Activated CD4-positive, alpha-beta T cell treated with anti-CD3 and anti-CD28 coated beads, Interleukin-2, amount 50 U/mL, for 4 hours (primary cell): ENCODE measurements at places on chromosomes 7 and 10.

GRCh38 chr7:127252778-127253280 lies at the start of gene GRM8:
TSS of gene GRM8 (minus strand) at chr7:127252941.
- no peak for DNase-seq

DNA sequence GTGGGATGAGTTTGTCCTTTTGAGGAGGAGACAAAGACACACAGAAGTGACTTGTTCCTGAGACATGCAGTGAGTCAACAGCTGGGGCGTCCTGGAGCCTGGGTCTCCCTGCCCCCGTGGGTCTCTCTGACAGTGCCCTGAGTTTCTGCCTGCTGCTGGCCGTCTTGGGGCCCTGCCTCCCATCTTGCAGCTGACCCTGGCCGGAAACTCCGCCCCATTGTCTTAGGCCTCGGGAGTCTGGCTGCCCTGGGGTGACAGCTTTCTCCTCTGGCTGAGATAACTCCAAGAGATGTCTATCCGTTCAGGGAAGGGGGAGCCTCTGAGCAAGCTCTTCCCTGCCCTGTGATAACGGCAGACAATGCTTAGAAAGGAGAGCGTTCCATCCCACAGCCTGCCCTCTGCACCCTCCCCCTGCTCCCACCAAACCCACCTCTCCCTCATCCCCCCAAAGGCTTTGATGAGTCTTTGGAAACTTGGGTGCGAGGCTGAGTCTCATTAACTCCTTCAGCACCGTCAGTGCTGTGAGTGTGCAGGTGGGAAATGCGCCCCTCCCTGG lies 69.5 kb upstream of the PODXL start:
- DNase-seq = no peak

DNA sequence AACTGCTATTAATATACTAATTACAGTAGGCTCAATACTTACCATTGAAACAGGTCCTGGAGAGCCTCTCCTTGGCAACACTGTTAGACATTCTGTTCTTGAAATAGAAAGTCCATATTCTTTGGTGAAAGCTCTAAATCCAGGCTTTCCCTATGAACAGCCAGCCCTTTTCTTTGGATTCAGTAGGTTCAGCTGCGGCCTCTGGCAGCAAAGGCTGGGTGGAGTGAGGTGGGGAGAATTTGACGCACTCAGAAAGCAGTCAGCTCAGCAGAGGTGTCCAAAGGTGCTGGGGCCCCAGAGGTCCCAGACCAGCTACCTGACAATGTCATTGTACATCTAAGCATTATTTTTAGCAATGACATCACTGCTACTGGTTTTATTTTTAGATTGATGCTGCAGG lies 146.1 kb downstream of the GRK5 start:
- no peak for DNase-seq

- no peak for DNase-seq
These were observed 8.9 kb downstream of the FGF8 start for GRCh38 chr10:101766753-101767599.

- no peak for DNase-seq
These were observed 196.4 kb upstream of the ZNF32 start for GRCh38 chr10:43845121-43845520.

DNA sequence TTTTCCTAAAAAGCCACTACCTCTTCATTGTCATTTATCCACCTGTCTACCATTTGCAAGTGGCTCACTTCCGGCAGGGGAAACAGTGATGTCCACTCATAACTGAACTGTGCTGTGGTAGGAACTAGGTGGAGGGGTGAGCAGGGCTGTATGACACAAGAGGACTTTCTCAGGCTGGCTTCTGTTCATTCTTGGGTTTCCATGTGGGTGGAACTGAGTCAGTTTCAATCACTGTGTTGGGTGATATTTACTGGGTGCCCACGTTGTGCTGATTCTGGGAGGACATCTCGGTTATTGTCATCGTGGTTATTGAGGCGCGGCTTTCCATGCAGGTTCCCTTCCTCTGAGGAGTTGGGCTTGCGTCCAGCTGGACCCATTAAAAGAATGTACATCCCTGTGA lies 38.8 kb downstream of the RAMP3 start:
- DNase-seq = no peak

DNA sequence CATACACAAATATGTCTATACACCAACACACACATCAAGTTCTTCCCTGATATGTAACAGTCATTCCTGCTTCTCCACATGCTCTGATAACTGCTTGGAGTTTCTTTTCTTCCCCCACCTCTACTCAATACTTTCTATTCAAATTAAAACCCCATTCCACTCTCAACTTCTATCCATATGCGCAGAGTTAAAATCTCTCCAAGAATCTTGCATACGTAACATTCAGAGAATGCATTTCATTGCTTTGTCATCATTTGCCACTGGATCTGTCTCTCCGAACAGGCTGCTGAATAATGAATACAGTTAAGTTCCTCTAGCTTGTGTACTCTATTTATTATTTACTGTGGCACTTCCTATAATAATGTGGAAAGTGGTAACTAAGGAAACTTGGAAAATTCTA lies 68.8 kb downstream of the DGKB start:
- DNase-seq = no peak

DNA sequence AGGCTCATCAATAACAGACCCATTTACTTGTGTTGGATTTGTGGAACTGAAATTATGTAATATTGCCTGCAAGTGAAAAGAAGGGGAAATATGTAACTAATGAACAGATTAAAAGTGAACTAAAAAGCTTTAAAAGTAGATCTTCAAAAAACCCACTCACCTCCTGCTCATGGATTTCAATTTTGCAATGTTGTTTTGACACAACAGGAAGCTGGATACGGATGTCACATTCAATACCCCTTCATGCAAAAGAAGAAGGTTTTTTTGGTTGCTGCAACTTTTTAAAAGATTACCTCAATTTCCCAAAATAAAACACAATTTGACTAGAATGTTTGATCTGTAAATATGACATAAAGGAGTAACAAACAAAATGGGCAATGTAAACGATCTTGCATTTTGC lies 3.3 kb downstream of the MKI67 start:
- no peak for DNase-seq

DNA sequence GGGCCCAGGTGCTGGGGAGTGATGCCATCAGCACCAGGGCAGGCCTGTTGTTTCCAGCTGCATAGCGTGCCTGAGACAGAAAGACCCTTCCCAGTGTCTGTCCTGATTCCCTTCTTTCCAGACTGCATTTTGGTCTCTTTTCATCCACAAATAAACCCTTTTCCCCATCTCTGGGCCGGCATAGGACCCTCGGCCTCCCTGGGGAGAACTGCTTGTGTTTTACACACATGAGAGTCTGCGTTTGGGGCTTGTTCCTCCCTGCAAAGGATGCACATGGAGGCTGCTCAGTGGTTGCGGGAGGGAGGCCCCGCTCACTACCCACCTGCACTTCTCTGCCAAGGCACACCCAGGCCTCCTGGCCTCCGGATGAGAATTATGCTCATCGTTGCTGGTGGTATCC lies 5.8 kb upstream of the MMP21 start:
- DNase-seq = no peak

DNA sequence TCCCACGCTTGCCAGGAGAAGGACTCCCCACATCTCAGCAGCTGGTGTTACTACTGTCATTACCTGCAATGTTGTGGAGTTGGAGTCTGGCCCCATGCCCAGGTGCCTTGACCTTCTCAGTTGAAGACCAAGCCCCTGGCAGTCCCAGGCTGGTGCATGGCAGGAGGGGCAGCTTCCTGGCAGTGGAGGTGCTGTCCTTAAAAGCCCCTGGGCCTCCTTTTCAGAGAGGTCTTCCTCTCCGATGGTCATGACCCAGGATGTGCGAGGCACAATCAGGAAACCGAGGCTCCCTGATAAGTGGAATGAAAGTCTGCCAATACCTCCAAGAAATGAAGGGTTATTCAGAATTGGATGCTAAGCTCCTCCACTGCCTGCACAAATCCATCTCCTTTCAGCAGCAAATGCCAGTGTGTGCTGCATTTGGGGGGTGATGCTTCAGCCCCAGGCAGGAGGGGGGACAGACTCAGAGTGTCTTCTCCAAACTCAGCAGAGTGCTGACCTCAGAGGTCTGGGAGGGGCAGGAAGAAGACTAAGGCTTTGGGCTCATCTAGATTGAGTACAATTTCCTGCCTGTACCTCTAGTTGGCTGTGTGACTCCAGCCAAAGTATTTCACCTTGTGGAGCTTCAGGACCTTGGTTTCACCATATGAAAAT lies 97.0 kb upstream of the DDC start:
- no peak for DNase-seq

DNA sequence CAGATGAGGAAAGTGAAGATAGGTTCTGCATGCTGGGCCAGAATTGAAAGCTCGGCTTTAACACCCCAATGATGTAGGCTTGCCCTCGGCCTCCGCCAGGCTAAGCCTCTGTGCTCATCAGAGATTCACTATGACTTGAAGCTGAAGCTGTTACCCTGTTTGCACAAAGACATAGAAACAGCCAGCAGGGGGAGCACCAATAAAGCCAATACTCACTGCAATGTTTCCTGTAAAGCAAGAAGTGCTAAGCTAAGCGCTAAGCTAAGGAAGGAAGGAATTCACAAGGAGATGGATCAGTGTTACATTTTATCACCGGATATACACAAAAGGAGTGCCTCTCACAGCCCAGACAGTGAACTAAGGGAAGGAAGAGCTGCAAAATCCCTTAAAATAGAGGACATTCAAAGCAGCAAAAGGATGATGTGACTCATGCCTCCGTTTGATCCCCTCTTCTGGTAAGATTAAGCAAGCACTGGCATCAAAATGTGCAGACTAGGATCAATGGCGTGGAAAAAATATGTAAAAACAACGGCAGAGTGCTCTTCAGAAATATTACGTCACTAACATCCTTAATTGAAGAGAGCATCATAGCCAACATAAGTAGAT lies 153.8 kb downstream of the COBL start:
- DNase-seq = peak; percentile 54

GRCh38 chr10:101485207-101485606 lies 102.8 kb downstream of the POLL start:
- DNase-seq = no peak

GRCh38 chr7:130611218-130611617 lies 57.3 kb downstream of the COPG2 start:
- DNase-seq = no peak

DNA sequence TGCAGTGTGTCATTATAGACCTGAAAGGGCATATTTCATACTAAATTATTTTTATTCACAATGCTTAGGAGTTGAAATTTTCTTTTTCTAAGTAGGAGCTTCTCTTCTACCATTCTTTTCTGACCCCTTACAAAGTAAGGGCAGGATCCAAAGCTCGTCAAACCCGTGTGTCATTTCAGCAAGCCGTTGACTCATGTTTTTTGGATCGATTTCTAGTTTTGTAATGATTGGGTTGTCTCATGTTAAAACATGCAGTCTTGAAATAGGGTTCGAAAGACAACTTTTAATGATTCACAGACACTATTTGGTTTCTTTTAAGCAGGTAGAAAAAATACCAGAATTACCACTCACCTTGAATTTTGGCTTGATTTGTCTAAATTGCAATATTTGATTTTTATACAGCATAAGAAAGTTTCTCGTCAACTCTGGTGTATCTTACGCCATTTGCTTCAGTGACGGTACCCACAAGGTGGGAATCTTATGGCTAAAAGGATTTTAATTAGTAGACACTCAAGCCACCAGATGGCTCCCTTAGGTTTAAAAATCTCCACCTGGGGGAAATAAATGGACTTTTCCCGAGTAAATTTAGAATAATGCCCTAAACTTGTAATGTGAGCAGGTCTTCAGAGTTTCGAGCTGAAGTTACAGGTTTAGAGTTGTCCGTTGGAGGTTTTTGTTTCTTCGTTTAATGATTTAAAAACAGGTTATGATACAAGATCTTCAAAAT lies 283.4 kb downstream of the CCDC3 start:
- DNase-seq = no peak

DNA sequence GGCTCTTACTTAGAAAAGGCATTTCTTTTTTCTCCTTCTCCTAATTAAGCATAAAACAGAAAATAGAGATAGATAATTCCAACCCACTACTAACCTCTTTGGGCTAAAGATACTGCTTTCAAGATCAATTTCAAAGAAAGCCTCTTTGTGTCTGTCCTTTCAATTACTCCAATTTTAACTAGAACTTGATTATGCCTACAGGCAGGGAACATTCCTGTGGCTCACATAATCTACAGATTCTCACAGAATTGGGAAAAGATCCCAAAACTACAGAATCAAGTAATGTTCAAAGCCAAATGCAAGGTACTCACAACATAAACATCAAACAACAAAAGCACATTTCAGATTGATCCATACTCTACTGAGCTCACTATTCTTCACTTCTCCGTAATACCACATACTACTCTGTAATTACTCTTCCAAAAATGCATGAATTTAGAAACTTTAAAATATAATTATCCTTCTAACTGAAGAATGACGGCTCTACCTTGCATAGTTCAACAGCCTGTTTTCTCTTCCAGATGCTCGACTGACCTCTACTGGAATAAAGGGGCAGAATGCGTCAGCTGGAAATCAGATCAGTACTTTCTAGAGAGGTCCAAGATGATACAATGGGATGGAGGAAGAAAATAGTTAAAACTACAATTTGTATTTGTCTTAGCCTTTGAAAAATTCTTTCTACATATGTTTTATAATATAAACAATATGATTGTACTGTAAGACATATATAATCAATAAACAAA lies 3.9 kb downstream of the MTERF1 start:
- DNase-seq = no peak

DNA sequence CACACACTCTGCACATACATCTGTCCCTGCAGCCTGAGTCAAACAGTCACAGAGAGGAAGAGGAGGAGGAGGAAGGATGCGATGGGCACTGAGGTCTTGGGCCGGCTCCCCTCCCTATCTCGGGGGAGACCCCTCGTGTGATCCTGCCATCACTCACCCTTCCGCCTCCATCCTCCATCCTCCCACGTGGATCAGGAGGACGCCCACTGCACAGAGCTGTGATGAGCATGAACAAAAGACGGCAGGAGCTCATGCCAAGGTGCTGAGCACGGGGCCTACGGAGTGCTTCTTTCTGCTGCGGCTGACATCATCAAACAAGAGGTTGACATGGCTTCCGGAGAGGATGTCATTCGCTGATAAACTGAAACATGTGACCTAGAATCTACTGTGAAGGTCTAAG lies 68.0 kb downstream of the DIP2C start:
- no peak for DNase-seq

GRCh38 chr10:16986082-16986405 lies 143.6 kb downstream of the CUBN start:
- no peak for DNase-seq

- no peak for DNase-seq
These were observed 100.8 kb downstream of the RELN start for GRCh38 chr7:103888603-103889153.

DNA sequence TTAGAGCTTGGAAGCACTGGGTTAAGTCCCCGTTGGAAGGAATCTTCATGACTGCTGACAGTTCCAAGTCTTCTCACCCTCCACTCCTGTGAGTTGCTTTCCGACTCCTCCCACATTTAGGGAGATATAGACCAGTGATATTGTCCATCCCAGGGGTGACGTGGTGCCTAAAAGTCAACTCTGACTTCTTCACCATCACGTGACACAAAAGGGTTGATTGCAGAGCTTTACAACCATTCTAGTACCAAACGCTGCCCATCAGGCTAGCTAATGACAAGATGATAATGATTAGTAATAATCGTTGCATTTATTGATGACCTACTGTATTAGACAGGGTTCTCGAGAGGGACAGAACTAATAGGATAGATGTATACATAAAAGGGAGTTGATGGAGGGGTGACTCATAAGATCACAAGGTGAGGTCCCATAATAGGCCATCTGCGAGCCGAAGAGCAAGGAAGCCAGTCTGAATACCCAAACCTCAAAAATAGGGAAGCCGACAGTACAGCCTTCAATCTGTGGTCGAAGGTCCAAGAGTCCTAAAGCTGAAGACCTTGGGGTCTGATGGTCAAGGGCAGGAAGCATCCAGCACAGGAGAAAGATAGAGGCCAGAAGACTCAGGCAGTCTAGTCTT lies 85.3 kb upstream of the CARD11 start:
- DNase-seq = no peak

GRCh38 chr7:1566687-1567048 lies 3.2 kb downstream of the PSMG3 start:
- DNase-seq = no peak
